ENCODE measurements at places on chromosomes 7 and 10. TPM values are rescaled to one million over a fixed set of nuclear protein-coding genes. Genes with fewer than 3 reads are reported as not detected.

TMEM60 gene
- total RNA-seq, result 10.3 TPM

C7orf33 gene
- total RNA-seq, result not detected

GALNT17 gene
- not detected for total RNA-seq

ASIC3 gene
- 4.0 TPM for total RNA-seq

GDF2 gene
- not detected for total RNA-seq

ZC3HAV1L gene
- total RNA-seq, result 38.5 TPM

NEUROG3 gene
- total RNA-seq, result not detected

RAPGEF5 gene
- 0.54 TPM for total RNA-seq

DDX56 gene
- total RNA-seq, result 172 TPM

ETV1 gene
- not detected for total RNA-seq

MYO3A gene
- total RNA-seq, result not detected

- no peak for DNase-seq
Observed at GRCh38 chr7:79272066-79272669, 181.3 kb downstream of the MAGI2 start.

DNA sequence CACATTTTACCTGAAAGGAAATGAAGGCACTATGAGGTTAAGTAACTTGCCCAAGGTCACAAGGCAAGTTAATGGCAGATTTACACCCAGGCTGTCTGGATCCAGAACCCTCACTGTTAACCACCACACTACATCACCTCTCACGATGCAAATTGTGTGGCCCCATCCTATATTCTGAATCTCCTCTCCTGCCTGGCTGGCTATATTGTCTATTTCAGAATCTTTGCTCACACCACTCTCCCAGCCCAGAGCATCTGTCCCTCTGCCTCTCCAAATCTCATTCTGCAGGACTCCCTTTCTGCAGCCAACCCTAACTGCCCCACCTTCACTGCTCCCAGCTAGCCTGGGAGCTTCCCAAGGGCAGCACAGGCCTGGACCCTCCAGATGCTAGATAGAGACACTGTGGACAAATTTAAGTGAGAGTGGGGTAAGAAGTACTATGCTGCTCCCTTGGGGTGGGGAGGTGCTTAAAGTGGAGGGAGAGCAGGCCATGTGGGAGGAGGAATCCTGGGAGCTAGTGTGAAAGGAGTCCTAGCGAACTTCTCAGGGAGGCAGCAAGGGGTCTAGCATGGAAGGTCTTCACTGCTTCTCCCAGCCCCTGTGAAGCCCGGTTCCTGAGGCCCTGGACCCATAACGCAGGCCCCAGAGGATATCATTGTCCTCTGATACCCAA is 786 bp downstream of the CUEDC2 start:
- DNase-seq, result no peak

- DNase-seq, result no peak
Observed at GRCh38 chr7:112692333-112692732, 97.9 kb downstream of the TMEM168 start.

DNA sequence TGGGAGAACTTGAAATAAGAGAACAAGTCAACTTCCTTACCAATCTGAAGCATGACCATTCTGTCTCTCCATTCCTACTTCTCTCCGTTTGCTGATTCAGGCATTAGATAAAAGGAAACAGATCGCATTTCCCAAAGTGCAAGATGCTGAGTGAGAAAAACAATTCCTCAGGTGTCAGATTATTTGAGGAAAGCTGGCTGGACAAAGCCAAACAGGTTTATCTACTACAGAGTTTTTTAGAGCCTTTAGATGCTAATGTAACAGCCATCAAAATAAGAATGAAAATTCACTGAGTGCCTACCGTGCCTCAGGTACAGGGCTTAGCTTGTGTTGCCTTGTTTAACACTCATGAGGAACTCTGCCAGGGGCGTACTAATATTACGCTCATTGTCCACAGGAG is 135.9 kb upstream of the MBL2 start:
- DNase-seq, result no peak

DNA sequence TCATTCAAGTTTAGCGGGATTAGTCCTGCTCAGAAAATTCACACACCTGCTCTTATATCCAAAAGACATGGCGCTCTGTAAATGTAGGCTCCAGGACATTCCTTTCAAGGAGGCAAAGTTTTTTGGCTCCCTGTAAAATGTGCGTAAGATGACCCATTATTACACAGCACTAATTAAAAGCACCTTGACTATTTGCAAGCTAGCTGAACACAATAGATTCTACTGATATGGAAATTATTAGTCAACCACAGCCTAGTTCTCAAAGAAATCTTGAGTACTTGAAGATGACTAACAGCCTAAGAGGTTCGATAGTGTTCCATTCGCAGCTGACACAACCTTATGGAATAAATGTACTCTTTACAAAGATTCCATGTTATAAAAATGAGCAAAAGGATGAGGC is 175.2 kb downstream of the BMPER start:
- DNase-seq, result no peak

DNA sequence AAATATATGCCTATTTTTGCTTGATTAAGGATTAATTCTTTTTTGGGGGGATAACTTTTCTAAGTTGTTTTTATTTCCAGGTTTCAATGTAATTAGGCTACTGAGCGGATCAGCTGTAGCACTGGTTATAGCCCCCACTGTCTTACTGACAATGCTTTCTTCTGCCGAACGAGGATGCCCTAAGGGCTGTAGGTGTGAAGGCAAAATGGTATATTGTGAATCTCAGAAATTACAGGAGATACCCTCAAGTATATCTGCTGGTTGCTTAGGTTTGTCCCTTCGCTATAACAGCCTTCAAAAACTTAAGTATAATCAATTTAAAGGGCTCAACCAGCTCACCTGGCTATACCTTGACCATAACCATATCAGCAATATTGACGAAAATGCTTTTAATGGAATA is 1.0 kb downstream of the LRRTM3 start:
- DNase-seq, result no peak

DNA sequence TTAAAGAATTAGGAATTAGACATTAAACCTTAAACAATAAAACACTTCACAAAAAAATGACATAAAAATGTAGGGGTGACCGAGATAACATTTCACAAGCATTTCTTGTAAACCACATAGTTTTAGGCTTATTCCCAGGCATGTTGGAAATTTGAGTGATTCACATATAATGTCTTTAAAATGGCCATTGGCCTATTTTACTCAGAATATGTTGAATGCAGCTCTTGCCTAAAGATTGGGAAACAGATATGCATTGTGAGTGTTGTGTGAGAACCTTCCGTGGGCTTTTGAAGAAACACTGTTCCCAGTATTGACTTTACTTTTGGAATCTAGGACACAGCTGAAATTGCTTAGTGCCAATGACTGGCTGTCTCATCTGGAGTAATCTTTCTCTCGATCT is 79.6 kb downstream of the ARL5B start:
- no peak for DNase-seq

DNA sequence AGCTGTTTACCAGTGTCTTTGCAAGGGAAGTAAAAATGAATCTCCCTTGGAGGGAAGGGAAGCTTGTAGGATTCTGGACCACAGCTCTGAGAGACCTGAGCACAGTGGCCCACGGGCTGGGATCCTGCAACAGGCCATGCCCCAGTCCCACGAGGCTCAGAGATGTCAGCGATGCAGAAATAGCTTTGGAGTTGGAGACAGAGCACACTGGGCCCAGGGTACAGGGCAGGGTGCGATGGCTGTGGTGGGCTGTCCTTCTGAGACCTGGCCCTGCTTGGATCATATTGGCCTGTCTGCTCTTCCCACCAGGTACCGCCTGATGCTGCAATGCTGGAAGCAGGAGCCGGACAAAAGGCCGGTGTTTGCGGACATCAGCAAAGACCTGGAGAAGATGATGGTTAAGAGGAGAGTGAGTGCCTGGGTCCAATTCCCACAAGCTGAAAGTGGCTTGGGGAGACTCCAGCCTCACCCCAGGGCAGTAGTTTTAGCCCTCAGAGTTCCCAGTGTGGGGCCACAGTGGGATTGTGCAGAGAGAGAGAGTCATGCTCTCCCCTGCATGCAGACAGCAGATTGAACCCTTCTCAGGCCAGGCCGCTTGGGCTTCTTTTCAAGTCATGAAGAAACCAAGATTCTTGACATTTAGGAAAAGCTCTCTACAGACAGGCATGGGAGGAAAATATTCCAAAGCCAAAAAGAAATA is 13.5 kb upstream of the CSGALNACT2 start:
- no peak for DNase-seq

GRCh38 chr7:93890041-93890463 is 501 bp downstream of the TFPI2 start:
- peak; percentile 58 for DNase-seq

DNA sequence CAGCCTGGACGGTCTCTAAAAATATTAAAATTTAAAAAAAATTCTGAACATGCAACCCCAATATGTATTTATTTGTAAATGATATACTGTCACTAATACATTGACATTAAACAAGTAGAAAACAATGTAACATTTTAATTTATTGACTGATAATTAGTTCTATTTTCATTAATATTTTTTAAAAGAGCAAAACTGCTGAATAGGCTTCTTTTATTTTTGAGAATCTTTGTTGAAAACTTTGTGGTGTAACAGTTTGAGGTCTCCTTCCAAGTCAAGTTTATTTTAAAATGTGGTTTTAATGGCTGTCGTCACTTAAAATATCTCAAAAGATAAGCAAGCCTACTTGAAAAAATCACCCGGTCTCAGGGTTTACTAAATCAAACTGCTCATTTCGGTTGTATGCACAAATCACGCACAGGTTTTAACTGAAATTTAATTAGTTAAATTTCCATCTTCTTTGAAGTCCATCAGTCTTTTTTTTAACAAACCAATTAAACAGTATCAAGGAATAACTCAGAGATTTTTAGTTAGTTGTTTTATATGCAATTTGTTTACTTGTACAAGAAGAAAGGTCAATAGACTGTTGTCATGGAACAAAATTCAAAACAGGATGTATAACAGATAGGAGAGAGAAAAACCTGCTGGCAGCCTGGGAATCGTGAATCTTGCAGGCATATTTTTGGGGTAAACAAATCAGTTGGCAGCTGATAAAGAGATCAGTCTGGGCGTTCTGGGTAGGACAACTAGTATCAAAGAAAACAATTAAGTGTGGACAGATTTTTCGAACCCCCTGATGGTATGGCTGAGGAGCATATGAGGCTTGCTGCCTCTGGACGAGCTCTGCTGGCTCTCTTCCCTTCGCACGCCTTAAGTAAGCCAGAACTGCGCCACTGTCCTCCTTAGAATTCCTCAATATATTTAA is 9.7 kb upstream of the EDRF1 start:
- no peak for DNase-seq

DNA sequence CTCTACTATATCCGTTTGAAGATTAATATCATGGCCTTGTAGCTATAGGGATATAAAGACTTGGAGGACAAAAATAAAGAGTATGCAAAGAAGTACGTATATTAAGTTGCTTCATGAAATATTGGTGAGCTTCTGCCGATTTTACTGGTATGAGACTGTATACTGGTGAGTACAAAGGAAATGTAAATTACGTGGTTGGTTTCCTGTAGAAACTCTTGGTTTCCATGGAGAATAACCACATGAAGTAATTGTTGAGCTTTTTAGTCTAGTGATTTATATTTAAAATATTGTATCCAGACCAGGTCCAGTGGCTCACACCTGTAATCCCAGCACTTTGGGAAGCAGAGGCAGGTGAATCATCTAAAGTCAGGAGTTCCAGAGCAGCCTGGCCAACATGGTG is 32.2 kb upstream of the GLI3 start:
- no peak for DNase-seq

DNA sequence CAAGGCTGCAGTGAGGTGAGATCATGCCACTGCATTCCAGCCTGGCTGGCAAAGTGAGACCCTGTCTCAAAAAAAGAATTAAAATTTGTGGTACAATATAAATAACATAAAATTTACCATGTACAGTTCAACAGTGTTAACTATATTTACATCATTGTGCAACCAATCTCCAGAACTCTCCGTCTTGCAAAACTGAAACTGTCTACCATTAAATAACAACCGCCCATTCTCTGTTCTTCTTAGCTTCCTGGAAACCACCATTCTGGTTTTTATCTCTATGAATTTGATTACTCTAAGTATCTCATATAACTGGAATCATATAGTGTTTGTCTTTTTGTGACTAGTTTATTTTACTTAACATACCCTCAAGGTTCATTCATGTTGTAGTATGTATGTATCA is 167.6 kb downstream of the AUTS2 start:
- no peak for DNase-seq

- no peak for DNase-seq
Observed at GRCh38 chr7:44408596-44408995, 81.9 kb downstream of the NUDCD3 start.

All from activated CD4-positive, alpha-beta T cell treated with anti-CD3 and anti-CD28 coated beads, Interleukin-2, amount 10 ng/mL, durations not matched to agents 24 days and 14 days (primary cell).